ENCODE measurements at places on chromosomes 13 and 19.

- no peak for DNase-seq
These were observed 198.0 kb upstream of the HTR2A start for GRCh38 chr13:47094734-47095434.

DNA sequence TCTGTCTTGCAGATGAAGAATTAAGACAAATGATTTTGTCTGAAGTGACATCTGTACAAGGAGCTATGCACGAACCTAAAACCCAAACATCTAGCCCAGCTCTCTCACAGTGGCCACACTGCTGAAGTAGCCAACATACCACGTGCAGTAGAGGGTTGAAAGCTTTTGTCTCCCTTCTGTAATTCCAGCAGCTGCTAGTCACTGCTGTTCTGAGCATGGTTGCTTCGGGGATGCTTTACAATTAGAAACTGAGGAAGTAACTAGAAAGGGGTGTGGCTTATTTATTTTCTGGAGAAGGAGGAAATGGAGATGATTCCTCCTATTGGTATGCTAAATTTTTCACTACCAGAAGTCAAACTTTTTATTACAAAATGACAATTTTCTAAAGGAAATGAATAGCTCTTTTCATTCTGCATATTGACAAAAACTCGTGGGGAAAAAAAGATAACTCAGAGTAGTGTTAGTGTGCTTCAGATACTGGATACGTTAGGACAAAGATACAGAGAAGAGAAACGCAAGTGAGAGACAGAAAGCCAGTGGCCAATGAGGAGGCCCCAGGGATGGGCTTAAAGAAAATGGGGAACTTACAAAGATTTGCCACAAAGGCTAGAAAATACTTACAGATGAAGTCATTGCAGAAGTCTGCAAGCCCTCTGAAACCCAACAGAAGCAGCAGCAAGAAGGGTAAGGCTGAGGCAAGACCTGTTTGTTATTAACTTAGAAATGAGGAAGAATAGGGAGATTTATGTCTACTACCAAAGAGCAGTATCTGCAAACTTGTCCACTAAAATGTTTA is 192.7 kb upstream of the MIR17HG start:
- no peak for DNase-seq

DNA sequence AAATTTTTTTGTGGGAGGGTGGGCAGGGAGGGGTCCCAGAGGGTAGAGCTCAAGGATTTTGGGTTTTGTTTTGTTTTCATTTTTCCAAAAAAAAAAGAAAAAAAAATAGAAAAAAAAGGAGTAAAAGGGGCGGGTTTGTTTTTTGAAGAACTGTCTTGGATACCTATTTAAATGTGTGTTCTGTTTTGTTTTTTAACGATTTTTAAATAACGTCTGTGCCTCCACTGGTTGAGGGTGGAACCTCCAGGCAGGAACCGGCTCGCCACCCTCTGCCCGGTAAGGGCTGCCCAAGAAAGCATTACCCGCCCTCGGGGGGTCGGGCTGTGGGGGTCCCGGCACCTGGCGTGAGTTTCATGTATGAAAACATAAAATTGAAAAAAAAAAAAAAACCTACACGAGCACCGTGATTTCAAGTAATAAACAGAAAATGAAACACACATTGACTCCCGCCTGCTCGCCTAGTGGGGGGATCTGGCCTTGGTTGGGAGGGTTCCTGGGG is 10.4 kb downstream of the MIDN start:
- no peak for DNase-seq

DNA sequence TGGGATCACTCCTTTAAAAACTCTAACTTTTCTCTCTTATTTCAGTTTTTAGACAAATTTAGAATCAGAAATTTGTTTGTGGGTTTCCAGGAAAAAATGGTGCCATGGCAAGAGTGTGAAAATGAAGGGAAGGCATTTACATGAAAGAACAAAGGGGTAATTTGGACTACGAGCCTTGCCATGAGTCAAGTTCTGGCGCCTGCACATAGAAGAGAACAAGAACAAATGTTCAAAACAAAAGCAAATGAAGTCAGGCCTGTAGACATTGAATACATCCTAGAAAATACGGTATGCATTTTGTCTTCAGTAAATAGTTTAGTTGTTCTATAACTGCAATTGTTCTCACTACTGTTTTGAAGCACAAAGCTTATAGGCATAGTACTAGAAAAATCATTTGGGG is 1390.5 kb downstream of the EFNB2 start:
- no peak for DNase-seq

GRCh38 chr13:36752673-36753072 is 66.3 kb upstream of the RFXAP start:
- DNase-seq, result no peak

DNA sequence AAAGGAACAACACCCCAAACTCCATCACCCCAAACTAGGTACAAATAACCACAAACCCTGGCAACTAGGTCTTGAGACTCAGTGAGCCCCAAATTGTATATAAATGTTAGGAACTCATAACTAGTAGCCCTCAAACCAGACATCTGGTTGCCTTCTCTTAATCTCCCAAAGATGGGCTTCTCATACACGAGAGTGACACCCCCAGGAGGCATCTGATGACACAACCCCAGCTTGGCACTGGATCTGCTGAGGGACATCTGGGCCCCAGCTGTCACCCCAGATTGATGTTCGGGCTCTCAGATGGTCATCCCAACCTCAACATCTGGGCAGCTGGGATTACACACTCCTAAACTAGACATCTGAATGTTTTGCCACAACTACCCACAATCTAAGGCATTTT is 14.8 kb downstream of the RABAC1 start:
- DNase-seq, result no peak

GRCh38 chr13:105573136-105573535 is 962.3 kb downstream of the EFNB2 start:
- DNase-seq, result no peak

Data from hematopoietic multipotent progenitor cell treated with erythropoietin and hydrocortisone succinate and interleukin-3 and kit ligand, for 17 days (in vitro differentiated cells).